Stimulated activated CD4-positive, alpha-beta T cell treated with anti-CD3 and anti-CD28 coated beads, Interleukin-15, amount 100 ng/mL, for 48 hours (primary cell): ENCODE measurements at places on chromosomes 1 and 21.

DNA sequence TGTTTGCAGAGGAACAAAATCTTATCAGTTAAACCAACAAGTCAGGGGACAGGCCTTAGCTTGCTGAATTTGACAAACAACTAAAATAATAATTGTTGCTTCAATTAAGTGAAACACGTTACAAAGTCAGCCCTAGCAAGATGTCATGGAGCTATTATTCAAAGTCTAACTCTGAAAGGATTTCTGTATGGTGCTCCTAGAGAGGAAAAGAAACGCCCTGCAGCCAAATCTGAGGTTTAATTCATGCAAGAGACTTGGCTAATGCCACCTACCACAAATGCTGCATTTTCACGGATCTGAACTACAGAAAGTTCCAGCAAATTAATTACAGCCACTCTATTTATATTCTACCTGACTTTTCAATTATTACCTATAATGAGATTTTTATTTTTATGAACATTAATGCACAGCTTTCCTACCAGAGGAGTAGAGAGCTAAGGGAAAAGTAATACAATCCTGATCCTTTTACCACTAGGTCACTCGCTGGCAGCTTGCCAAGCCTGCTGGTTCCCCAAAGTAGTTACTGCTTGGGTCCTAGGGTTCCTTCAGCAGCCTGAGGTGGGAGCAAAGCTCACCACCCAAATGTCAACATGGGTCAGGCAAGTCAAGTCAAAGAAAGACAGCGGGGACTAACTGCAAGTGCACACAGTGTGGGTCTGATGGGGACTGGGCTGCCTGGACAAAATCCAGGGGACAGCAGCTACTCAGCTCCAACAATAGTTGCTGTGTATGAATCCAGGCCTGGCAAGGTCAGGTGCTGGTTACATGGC lies 8.5 kb downstream of the COLGALT2 start:
- no peak for DNase-seq

DNA sequence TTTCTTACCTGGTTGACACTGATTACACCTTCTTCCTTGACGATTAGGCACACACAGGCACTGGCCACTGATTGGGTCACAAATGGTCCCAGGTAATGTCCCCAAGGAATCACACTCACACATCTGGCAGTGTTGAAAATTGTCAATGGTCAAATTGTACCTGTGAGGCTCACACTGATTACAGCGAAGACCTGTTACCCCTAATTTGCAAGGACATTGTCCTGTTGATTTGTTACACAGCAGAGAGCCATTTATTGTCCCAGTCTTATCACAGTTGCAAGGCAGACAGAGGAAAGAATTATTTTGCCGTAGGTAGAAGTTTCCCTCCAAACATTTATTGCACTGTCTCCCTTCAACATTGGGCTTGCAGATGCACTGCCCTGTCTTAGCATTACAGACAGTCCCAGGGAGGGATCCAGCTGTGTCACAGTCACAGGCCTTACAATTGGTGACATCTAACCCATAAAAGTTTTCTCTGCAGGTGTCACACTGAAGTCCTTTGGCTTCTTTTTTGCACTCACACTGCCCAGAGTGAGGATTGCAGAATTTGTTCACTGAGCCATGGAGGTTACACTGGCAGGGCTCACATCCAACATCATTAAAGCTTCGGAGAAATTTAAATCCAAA lies 176.6 kb downstream of the USH2A start:
- DNase-seq, result no peak

DNA sequence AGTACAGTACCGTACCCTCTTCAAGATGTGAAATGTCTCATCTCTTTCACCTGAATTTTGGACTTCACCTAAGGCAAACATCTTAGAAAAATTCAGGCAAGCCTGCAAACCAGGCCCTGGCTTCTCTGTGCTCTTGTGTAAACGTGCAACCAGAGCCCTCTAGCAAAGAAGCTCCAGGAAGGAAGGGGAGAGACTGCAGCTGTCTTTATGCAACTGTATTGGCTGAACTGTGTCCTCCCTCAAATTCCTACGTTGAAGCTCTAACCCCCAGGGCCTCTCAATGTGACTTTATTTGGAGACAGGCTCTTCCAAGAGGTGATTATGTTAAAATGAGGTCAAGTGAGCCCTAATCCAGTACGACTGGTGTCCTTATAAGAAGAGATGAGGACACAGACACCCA lies 60.3 kb downstream of the SLC45A1 start:
- no peak for DNase-seq

GRCh38 chr1:240941701-240942370 lies 329.9 kb upstream of the GREM2 start:
- DNase-seq, result no peak

DNA sequence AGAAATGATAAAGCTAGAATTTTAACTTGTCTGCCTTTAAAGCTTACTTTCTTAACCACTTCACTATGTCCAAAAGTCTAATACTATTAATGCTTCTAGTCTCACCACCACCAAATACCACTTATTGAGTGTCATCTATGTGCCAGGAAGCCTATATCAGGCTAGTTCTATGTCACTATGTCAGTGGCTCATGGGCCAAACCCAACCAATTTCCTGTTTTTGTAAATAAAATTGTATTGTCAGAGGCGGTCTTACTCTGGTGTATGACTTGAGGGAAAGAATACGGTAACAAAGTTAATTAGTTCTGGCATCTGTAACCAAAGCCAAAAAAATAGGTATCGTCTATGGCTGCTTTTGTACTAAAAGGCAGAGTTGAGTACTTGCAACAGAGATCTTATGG lies 14.8 kb downstream of the F5 start:
- DNase-seq, result no peak

GRCh38 chr1:228141226-228142044 lies 1.4 kb downstream of the GUK1 start:
- no peak for DNase-seq

- no peak for DNase-seq
Observed at GRCh38 chr21:42343556-42343955, 7.2 kb downstream of the TFF2 start.

- no peak for DNase-seq
Observed at GRCh38 chr1:240021709-240022108, 70.0 kb upstream of the FMN2 start.

DNA sequence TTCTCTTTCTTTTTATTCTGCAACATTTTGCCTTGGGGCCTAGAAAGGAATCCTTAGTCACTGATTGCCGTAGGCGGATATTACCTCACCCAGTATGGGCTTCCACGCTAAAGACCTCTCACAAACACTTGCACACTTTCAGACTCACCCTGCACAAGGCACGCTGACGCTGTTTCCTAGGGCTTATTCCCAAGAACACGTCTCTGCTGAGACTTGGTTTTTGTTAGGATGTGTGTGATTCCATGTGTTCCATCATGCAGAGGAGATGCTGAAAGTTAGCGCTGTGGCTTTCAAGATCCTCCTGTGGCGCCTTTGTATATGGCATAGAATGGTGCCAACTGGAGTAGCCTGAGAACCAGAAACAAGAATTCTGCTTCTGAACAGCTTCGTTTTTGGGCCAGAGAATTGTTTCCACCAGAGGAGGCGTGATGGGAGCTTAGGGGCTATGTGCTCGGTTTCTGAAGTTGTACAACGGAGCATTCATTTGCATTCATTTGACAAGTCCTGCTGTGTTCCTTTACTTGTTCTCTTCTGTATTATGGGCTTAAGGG lies 297.0 kb downstream of the DISC1 start:
- DNase-seq, result no peak

DNA sequence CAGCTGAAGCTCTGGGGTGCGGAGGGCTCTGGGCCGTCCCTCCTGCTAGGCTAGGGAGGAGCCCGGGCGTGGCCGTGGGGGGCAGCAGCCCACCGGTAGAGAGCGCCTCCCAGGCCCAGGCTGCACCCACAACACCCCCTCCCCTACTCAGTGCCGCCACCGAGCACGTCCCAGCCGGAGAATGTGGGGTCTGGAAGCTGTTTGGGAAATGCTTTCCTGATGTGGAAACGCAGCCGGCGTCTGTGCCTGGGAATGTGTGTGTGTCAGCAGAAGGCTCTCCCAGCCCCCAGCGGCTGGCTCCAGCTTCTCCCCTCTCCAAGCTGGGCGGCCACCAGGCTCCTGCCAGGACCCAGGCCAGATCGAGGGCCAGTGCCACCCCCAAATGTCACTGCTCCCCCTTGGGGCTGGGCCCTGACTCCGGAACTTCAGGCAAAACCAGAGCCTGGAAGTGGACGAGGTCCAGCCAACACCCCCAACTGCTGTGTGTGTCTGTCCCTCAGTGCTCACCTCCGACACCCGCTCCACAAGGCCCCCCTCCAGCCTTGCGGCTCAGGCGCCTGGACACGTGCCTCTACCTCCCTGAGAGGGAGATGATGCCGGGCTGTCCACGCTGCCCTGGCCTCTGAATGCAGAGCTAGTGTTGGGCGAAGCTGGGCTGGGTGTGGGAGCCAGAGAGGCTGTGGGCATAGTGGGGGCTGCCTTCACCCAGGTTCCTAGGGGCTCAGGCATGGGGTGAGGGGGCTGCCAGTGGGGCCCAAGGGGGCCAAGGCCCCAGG lies 74.7 kb downstream of the MEGF6 start:
- DNase-seq, result no peak

- DNase-seq, result no peak
Observed at GRCh38 chr1:226369110-226369509, 38.8 kb downstream of the PARP1 start.

DNA sequence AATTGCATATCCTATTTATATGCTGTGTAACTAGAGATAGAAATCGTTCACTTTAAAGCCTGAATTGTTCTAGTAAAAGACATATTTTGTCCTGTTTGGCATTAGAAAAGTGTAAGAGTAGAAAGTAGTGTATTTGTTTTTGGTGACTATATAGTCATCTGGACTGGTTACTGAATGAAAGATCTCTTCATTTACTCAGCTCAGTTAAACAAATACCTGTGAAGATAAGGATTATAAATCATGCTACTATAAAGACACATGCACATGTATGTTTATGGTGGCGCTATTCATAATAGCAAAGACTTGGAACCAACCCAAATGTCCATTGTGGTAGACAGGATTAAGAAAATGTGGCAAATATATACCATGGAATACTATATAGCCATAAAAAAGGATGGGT lies 125.1 kb downstream of the PLA2G4A start:
- no peak for DNase-seq

- DNase-seq, result no peak
Observed at GRCh38 chr1:27887215-27888021, 15.1 kb downstream of the THEMIS2 start.

DNA sequence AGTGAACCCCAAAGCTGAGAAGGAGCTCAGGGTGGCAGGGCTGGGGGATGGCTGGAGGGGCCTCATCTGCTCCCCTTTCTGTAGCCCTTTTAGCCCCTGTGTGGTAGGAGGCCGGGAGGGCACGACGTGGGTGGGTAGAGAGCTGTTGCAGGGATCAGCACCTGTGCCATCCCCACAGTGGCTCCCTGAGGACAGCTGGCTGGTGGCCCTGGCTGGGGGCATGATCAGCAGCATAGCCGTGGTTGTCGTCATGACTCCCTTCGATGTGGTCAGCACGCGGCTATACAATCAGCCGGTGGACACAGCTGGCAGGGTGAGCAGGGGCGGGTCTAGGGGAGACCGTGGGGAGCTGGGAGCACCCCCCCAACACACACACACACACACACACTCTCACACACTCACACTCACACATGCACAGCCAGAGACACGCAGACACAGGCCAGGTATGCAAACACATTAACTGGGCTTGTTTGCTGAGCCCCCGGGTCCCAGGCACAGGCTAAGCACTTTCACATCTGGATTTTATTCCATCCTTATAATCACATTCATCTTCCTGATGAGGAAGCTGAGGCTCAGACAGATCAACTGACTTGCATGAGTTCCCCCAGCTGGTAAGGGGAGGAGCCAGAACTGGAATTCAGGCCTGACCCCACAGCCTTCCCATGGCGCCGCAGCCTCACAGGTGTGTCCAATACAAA lies 2.5 kb downstream of the SLC25A34 start:
- no peak for DNase-seq

GRCh38 chr1:40808444-40808843 lies 24.9 kb downstream of the KCNQ4 start:
- DNase-seq, result no peak

- DNase-seq, result no peak
Observed at GRCh38 chr1:6987940-6988339, 202.7 kb downstream of the CAMTA1 start.

DNA sequence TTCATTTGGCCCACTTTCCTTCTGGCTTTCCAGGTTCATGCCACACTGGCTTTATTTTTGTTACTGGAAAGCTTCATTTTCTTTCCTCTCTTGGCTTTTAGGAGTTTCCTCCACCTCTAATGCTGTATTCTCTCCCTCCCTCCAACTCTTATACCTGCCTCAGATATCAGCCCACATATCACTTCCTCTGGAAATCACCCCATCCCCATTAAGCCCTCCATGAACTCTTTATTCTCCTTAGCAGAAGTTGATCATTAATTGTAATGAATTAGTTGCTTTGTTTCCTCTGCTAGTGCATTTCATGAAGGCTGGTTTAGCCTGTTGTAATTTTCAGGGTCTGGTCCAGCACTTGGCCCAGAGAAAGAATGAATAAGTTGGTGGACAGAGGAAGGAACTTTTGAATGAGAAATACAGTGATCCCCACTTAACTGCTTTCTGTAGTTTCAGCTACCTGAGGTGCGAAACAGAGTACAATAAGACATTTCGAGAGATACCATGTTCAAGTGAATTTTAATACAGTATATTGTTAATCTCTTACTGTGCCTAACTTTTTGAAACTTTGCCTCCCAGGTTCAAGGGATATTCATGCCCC lies 1.7 kb downstream of the SOAT1 start:
- DNase-seq, result no peak

DNA sequence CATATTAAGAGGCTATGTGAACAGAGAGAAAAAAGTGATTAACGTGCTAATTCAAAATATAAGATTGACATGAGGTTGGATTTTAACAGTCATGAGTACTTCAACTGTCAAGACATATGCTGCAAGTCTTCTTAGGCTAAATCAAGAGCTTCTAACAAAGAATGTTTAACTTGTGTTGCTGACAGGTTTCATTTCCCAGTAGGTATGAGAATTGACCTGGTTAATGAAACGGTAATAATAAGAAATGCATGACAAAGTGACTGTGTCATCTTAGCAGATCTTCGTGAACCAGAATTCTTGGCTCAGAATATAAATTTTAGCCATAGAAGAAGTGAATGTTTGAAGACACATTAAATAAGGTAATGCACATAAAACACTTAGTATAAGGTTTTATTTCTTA lies 132.6 kb upstream of the PTGFR start:
- no peak for DNase-seq

DNA sequence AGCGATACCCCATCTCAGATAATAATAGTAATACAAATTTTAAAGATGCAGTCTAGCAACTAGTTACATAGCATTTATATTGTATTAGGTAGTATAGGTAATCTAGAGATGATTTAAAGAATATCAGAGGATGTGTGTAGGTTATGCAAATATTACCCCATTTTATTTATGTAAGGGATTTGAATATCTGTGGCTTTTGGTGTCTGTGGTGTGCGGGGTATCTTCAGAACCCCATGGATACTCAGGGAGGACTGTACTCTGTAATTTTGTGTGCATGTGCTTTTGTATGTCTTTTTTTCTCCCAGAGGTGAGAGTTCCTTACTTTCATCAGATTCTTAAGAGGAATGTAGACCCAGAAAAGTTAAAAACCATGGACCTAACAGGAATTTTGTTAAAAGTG lies 12.8 kb downstream of the RNF2 start:
- DNase-seq, result no peak
